Sigmoid colon (tissue), 7 donors: ENCODE measurements at places on chromosomes 16 and 17.

DNA sequence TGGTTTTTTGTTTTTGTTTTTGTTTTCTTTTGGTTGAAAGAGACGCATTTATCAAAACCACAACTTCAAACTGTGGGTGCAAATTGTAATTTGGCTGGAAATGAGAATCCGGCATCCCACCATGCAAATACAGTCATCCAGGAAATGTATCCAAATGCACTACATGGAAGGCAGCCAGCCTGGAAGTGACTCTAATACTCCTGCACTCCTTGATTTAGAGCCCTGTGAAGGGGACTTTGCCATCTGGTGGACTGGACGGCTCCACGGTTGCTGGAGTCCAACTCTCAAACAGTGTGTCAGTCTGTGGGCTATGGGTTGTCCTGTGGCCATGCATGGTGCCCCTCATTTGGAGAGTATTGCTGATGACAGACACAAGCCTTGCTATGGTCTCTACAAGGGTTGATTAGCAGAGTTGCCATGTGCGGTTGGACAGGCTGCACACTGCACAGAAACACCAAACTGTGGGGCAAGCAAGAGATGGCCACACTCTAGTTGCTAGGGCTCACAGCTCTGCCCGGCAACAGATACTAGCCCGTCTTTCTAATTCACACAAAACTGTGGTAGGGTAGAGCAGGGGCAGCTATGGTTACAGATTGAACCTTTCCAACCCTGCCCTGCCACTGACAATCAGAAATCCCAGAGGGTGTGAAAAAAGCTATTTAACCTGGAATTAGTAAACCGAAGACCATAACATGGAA lies 62.4 kb downstream of the VAT1L start:
- no peak for DNase-seq

- no peak for DNase-seq
Observed at GRCh38 chr16:50690177-50690576, 3.2 kb upstream of the NOD2 start.

- no peak for DNase-seq
Observed at GRCh38 chr17:1899403-1900000, 69.7 kb downstream of the RPA1 start.

- peak; percentile 81 for DNase-seq
Observed at GRCh38 chr17:49525831-49526741, 31.0 kb downstream of the NGFR start.

DNA sequence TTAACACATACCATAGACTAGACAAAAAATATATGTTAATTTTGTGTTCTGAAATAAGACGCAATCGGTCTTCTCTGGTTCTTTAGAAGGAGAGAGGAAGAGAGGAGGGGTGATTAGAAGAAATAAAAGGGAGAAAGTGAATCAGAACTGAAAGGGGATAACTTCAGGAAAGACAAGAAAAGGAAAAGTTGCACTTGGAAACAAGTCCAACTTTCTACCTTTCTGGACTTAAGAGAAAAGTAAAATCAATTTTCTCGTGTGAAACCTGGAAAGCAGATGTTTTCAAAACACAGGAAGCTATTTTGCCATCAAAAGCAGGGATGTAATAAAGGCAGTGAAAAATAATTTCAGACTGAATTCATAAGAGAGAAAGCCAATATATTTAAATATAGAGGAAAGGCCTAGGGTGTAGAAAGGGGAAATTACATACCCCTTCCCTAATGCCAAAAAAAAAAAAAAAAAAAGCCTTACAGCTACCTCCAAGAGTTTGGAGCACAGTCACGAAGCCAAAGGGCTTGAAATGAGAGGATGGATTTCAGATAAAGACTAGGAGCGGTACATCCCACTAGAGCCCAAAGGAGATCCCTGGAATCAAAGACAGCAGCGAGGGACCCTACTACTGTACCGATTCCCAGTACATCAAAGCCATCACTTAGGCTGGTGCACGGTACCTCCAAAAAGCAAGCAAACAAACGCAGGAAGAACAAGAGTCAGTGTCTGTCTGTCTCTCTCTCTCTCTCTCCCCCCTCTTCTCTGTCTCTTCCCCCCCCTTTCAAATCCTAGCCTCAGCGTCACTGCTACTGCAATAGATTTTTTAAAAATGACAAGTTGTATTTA lies 12.1 kb upstream of the ZFHX3 start:
- DNase-seq: peak; percentile 57
